ENCODE measurements at places on chromosomes 7 and 10. TPM values are rescaled to one million over a fixed set of nuclear protein-coding genes. Genes with fewer than 3 reads are reported as not detected.

- no peak for DNase-seq
Observed at GRCh38 chr7:134850066-134850465, 70.6 kb downstream of the CALD1 start.

- no peak for DNase-seq
Observed at GRCh38 chr7:18638594-18639452, 143.3 kb downstream of the HDAC9 start.

DNA sequence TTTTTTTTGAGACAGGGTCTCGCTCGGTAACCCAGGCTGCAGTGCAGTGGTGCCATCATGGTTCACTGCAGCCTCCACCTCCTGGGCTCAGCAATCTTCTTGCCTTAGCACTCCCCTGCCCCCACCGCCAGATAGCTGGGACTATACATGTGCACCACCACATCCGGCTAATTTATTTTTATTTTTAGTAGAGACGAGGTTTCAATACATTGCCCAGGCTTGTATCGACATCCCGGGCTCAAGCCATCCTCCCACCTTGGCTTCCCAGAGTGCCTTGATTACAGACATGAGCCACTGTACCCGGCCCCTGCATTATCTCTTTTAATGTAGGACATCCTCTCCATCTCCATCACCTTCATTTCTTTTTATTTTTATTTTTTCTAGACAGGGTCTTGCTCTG, 213.3 kb downstream of the CUX1 start:
- no peak for DNase-seq

DNA sequence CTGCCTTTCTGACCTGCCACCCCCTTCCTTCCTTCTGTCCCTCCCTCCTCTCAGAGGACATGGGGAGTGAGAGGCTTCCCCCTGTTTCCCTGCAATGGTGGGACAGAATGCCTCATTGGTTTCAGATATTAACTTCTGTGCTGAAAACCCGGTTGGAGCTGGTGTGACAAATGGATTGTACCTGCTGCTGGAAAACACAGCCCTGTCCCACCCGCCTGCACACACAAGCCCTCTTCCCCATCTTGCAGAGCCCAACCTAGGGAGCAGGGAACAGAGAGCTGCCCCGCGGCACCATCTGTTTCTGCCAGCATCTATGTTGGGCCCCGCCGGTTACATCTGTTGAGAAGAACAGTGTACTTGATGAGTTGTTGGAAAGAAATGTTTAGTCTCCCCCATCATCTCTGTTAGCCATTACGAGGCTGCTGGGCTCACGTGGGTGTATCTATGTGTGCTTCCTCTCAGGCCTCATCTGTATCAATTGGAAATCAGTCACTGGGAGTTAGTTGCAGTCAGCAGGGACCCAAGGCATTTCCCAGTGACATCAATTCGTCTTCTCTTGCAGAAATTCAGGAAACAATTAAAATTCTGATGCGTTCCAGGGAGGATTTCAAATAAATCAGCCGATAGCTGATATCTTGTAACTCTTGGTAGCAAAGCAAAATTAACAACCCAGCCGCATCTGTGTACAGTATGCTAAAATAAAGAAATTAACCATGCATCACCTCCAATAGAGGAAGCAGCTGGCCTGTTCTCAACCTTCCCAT, 725.6 kb upstream of the GALNT17 start:
- DNase-seq: no peak

DNA sequence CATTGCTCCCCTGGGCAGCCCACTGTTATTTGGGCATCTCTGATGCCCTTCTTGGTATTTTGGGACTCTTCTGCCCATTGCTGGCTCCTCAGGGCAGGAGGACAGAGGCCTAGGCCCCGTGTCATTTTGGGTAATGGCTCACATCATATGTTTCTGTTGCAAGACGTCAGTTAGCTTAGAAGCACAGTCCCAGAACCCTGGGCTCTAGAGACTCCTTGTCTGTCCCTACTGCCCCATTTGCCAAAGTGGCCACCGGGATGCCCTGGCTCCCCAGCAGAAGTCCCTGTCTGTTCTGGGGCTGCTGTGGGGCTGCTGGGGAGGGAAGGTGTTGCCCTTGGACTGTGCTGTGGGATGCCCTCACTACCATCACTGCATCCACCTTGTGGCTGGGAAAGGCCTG, 48.8 kb downstream of the ADCYAP1R1 start:
- no peak for DNase-seq

DNA sequence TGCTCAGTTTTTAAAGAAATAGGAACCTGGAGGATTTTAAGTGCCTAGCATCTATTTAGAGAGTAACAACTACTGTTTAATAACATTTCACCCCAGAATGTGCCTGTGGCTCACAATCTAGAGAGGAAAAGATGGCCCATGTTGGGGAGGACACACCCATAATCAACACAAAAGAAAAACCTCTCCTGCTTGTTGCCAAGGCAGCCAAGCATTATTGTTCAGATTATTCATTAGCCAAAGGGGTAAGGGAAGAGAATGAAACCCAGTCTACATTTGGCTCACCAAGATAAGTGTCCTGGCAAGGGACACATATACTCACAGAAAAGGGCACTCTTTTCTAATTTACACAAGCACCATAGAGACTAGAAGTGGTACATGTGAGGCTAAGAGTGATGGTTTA, 17.7 kb upstream of the IFIT1B start:
- no peak for DNase-seq

- DNase-seq: no peak
Observed at GRCh38 chr10:86611386-86611785, 43.0 kb upstream of the OPN4 start.

- DNase-seq: peak; percentile 19
Observed at GRCh38 chr7:12518920-12519681, 51.4 kb upstream of the SCIN start.

GRCh38 chr10:127922675-127923366, 15.9 kb downstream of the PTPRE start:
- no peak for DNase-seq

- no peak for DNase-seq
Observed at GRCh38 chr7:135845415-135846075, 96.9 kb upstream of the FAM180A start.

DNA sequence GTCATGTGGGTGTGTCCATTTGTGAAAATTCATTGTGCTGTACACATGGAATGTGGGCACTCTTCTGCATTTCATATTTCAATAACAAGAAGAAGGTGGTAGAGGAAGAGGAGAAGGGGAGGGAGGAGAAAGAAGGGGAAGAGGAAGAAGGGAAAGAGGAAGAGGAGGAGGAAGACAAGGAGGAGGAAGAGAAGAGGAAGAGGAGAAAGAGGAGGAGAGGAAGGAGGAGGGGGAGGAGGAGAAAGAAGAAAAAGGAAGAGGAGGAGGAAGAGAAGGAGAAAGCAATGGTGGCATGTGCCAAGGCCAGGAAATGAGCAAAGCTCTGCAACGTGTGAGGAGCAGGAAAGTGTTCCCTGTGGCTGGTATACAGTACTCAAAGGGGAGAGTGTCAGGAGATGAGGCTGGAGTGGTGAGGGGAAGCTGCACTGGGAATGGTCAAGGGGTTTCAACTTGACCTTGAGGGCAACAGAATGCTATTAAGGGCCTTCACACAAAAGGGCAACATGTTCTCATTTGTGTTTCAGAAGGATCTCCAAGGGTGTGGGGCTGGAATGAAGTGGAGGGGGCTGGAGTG, 40.5 kb downstream of the WNT2 start:
- DNase-seq: no peak

DNA sequence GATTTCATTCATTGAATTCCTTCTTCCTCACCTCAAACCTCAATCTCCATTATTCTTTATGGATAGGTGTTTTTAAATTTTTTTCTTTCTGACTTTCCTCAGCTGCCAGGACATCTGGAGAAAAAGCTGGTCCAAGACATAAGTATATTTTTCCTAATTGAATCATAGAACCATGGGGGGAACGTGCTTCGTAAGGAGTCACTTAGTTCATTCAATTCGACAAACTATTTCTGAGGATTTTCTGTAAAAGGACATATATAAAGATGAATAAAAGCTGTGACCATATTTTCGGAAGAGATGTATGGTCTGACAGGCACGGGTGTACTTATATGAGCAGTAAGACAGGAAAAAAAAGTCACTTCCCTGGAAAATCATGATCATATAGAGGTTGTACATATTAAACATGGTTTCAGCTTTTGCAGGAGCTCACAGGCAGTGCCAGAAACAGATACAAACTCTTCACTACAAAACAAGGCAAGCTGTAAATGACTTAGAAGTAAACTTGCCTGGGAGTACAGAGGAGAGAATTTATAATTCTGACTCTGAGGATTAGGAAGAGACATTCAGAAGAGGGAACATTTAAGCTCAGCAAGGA, 88.2 kb upstream of the EGR2 start:
- DNase-seq: no peak

- DNase-seq: no peak
Observed at GRCh38 chr7:138921277-138921676, 59.9 kb downstream of the KIAA1549 start.

DNA sequence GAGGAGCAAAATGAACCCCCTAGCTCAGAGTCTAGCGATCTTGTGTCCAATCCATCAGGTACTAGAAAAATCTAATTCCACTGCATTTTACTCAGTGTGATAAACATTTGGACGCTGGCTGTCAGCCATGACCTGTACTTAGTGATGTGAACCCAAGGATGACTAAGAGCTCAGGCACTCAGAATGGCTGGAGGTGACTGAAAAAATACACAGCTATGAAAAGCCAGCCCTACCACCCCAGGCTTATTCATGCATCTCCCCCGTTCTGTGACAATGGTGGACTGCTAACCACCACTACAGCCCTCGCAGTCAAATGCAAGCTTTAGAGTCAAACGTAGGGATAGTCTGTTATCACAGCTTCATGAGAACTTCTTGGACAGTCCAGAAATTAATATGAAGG, 14.9 kb downstream of the AFAP1L2 start:
- no peak for DNase-seq

DNA sequence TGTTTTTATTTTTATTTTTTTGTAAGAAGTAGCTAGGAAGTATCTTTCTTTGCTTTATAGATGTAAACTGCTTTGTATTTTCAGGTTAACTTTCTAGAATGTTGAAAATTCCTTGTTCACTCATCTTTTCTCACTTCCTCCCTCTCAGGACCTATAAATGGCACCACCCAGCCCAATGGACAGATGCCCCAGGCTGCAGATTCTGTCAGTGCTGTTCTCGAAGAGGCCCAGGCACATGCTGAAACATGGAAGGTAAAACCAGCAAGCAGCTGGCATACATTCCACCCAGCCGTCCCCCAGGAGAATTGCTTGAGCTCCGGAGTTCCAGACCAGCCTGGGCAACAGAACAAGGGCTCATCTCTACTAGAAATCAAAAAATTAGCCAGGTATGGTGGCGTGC, 47.1 kb upstream of the PDSS1 start:
- no peak for DNase-seq

DNA sequence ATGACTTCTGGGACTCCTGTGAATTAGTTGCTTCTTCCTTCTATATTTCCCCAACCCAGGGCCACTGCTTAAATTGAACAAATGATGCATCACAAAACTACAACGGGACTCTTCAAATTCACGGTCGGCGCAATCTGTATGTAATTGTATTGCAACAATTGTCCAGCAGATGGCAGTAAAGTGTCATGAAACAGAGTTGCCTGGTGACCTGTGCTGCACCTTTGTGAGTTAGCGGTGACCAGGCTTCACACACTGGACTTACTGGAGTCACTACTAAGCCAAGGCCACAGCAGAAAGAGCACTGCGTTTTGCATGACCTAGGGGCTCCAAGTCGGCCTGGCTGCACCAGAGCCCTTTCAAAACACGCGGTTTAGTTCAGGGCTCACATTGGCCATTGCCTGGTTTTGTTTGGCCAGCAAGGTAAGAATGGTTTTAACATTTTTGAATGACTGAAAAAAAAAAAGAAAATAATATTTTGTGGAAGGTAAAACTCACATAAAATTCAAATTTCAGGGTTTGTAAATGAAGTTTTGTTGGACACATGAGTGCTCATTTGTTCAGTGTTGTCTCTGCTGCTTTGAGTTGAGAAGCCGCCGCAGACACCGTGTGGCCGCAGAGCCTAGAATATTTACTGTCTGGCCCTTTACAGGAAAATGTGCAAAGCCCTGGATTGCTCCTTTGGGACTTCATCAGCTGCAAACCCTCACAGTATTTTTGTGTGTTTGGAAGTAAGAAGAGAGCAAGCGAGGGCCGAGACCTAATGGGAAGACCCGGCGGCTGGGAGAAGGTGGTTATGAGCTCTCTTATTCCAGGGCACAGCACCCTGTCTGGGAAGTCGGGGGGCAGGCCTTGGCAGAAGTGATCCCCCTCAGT, 23.2 kb upstream of the ZNF32 start:
- peak; percentile 82 for DNase-seq

- DNase-seq: no peak
Observed at GRCh38 chr10:110172155-110172554, 35.2 kb upstream of the MXI1 start.

DNA sequence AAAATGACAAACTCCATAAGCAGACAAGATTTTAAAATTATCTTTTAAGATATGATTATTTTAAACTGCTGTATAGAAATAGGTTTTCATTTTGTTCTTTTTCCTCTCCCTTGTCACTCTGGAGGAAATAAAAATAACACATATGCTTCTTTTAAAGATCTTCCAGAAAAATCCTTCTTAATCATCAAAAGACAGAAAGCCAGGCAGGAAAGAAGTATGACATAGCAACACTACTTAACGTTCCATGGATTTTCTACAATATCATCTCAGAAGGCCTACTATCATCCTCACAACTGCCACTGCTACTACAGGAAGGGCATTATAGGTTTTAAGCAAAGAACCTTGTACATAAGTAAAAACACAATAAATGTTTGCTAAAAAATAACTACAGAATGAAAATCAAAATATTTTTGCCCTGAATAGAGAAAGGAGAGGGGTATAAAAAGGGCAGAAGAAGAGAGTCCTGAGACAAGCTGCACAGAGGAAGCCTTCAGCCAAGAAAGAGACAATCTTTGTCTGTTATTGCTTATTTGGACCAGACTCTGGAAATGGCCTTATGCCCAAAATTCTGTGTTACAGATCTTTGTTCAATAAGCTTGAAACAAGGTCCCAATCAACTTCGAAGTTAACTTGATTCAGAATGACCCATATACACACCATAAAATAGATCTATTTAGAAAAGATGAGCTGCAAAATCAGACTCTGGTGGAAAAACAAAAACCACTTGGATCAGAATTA, 67.8 kb downstream of the ABI1 start:
- no peak for DNase-seq

- no peak for DNase-seq
Observed at GRCh38 chr10:117342641-117343040, 32.6 kb downstream of the PDZD8 start.

DNA sequence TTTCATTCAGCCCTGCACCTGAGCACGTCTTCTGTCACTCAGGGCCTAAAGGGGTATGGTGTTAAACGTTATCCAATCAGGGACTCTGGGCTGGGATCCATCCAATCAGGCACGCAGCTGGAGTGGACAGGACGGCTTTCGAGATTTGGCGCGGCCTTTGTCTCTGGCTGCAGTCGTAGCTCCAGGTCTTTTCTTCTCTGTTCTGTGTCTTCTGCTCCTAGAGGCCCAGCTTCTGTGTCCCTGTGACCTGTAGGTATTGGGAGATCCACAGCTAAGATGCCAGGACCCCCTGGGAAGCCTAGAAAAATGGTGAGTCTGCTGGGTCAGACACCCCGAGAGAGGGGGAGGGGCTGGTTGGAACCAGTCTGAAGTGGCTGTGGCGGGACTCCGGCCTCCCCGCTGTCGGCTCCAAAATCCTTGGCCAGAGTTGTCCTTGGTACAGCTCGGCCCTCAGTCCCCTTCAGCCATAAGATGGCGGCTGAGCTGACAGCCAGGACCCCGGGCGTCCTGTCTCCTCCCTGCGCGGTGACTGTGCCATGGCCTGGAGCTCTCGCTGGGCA, 11.7 kb upstream of the ZNF680 start:
- no peak for DNase-seq

The MKI67 gene
- 54.7 TPM for total RNA-seq

The ZC3HAV1L gene
- total RNA-seq: 6.5 TPM

The GHRHR gene
- total RNA-seq: not detected

The STK31 gene
- total RNA-seq: 0.38 TPM

The CALML5 gene
- total RNA-seq: not detected

The DOCK1 gene
- total RNA-seq: 74.1 TPM

The ZPBP gene
- not detected for total RNA-seq

The LDB3 gene
- 3.2 TPM for total RNA-seq

Measured in mucosa of descending colon (tissue), 3 donors.